ENCODE measurements at places on chromosomes 7 and 10.

- DNase-seq, result no peak
Measured at GRCh38 chr7:17546592-17546991, 248.1 kb downstream of the AHR start.

GRCh38 chr7:33950047-33950714 is 44.8 kb downstream of the BMPER start:
- no peak for DNase-seq

DNA sequence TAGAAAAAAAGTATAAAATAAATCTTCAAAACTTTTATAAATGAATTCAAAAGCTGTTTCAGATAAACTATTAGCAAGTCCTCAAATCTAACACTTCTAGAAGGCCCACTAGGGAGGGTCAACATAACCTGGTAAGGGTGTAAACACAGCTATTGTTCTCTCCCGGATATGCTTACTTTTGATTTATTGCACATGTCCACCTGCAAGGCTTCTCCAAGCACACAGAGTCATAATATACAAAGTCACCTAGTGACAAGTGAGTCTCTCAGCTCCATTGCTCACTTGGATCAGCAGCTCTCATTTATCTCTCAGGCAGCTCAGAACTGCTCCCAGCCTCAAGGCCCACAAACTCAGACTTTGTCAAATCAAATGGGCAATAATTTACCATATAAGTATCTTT is 44.0 kb upstream of the COL1A2 start:
- DNase-seq, result no peak

DNA sequence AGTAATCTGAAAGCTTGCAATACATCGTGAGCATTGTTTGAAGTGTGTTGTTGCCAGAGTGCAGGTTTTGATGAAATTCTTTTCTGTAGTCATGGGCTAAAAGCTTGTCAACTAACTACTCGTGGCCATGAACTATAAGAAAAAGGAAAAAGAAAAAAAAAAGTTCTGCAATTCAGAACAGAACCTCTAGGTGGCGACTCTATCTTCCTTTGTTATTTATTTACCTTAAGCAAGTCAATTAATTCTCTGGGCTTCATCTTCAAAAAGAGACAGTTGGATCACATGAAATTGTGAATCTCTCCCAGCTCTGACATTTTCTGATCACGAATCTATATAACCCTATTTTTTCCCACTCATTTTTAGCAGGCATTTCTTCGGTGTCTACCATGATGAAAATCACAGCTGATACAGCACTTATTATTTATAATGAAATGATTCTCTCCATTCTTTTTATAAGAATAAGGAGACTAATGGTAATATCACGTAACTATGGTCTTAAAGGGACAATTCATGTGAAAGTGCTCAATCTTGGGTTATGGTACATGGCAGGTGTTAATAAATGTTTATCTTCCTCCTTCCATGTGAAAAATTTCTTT is 18.8 kb downstream of the TMEM196 start:
- no peak for DNase-seq

DNA sequence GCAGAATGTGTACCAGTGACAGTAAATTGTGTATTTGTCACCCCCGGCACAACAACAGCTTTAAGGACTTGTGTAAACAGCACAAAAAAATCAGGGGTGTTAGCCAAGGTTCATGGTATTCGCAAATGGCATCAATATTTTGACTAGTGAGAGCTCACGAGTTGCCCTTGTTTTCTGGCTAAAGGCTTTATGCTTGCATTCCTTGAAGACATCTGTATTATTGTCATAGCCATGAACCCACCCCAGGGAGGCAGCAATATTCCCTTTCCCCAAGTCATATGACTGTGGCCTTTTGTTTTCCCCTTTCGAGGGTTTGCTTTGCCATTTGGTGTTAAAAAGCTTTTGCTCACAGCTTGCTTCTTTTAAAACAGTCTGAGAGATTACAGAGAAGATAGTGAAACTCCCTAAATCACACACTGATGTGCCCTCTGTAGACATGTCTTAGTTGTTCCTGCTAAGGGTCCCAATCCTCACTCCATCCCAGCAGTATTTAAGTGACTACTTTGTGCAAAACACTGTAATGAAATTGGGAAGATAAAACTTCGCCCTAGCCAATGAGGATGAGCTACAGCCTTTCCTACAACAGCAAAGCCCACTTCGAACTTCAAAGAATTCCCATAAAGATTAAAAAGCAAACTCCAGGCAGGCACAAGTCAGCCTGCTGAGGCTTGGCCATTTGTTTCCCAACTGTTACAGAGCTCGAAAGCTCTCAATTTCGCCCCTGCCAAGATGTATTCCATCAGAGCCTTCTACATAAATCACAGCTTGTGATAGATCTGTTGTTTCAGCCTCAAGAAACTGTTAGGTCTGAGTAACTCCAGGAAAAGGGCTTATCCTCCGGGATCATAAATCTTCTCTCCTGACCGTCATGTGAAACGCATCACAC is 172.3 kb downstream of the ADAM12 start:
- DNase-seq, result no peak

DNA sequence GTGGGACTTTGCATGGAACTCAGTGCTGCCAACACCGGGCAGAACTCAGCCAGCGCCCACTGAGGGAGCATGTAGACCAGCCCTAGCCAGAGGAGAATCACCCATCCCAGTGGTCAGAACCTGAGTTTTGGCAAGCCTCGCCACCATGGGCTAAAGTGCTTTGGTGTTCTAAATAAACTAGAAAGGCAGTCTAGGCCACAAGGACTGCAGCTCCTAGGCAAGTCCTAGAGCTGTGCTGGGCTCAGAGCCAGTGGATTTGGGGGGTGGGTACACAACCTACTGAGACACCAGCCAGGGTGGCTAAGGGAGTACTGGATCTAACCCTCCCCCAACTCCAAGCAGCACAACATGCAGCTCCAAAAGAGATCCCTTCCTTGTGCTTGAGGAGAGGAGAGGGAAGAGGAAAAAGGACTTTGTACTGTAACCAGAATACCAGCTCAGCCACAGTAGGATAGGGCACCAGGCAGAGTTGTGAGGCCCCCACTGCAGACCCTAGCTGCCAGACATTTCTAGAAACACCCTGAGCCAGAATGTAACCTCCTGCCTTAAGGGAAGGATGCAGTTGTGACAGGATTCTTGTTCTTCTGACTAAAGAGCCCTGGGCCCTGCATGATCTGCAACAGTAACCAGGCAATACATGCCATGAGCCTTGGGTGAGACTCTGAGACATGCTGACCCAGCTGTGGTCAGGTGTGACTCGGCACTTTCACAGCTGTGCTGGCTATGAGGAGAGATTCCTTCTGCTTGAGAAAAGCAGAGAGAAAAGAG is 24.4 kb downstream of the GSDME start:
- no peak for DNase-seq

DNA sequence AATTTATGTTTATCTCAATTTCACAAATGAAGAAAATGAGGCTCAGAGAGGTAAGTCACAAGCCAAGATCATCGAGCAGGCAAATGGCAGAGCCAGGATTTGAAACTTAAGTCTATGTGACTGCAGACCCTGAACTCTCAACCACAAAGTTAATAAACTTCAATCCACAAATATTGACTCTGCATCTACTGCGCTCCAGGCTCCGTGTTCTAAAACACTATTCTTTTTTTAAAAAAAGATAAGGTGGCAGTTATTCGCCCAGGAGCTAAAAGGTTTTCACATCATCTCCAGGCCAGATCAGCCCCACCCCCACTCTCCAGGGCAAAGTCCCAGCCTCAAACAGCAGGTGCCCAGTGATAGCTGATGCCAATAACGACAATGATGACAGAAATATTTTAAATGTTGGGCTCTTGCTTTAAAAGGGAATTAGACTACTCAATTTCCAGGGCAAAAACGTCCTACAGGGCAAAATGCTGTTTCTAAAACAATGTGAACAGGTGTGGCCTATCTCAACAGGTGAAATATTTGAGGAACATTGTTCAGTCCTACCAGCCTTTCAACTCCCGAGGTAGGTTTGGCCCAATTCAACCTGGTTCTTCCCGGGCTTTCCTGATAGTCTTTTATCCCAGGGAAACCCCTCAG is 85.2 kb downstream of the SORBS1 start:
- DNase-seq, result no peak

DNA sequence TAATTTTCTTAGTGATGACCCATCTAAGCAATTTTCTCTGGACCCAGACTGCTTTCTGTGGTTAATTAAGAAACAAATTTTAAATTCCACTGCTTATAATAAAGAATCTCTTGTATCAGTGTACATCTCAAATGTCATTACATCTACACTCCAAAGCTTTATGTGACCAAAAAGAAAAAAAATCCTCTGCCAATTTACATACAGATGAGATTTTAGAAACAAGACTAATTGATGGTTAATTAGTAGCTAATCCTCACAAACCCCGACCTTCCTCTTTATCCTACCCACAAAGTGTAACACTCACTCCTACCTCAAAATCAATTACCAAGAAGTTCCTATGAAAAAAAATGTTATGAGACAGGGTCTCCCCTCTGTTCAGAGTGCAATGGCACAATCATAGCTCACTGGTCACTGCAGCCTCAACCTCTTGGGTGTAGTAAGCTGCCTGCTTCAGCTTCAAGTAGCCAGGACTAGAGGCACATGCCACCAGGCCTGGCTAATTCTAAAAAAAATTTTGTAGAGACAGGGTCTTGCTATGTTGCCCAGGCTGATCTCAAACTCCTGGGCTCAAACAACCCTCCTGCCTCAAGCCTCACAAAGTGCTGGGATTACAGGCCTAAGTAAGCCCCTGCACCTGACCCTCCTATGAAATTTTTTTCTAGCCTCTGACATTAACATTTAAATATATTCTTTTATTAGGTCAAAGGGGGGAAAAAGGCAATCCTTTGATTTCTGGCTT is 14.8 kb downstream of the KIF5B start:
- no peak for DNase-seq

- no peak for DNase-seq
Measured at GRCh38 chr10:130935897-130936550, 375.5 kb downstream of the TCERG1L start.

- DNase-seq, result no peak
Measured at GRCh38 chr10:44352316-44353127, 32.4 kb downstream of the CXCL12 start.

GRCh38 chr7:134153493-134154136 is 26.5 kb downstream of the LRGUK start:
- no peak for DNase-seq

GRCh38 chr10:114073395-114074186 is 29.9 kb downstream of the ADRB1 start:
- no peak for DNase-seq

DNA sequence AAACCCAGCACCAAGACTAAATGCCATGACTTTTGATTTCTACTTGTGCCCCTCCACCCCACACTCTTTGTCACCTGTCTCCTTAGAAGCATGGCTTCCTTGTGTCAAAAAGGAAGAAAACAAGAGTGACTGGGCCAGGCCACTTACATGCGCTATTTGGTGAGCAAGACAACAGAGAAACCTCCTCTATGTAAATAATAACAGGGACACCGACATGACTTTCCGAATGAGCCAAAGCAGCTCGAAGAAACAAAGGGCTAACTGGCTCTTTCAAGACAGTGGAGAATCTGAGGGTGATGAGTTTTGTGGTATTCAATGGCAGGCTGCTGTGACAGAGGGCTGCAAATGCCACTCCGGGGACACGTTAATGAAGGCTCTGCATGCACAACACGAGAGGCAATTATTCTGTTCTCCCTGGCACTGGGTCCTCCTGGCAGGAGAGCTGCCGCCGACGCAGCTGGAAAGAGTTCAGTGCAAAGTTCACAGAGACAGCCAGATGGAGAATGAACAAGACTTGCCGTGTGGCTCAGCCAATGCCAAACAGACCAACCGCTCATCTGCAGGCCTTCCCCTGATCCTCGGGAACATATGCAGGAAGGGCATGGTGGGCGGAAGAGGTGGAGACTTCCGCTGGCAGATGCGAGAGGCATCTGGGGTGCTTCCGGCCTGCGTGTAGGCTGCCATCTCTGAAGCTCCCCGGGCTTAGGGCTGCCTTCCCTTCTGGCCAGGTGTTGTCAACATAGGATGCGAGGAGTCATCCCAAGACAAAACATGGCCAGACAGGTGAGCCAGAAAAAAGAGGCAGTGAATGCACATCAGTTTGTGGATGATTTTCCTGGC is 59.1 kb upstream of the SMNDC1 start:
- no peak for DNase-seq

- no peak for DNase-seq
Measured at GRCh38 chr10:18664841-18665478, 5.7 kb downstream of the ARL5B start.

- DNase-seq, result peak; percentile 22
Measured at GRCh38 chr7:94449151-94449725, 54.5 kb downstream of the COL1A2 start.

- peak; percentile 73 for DNase-seq
Measured at GRCh38 chr10:79243181-79244067, 103.8 kb upstream of the PPIF start.

DNA sequence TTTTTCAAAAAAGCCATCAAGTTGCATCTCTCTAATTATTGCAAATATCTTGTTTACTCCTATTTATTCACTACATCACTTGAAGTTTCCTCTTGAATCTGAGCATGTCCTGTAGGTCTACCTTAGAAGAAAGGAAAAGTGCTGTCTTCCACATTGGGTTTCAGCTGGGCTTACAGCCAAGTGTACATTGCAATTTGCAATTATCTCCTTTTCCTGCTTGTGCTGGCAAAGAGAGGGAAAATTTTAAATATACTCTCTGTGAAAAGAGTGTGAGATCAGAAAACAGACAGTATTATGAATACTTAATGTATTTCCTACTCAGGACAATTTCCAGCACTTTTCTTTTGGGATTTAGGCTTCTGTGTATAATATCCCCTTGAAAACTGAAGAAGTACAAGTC is 839.7 kb downstream of the CNTNAP2 start:
- DNase-seq, result no peak

DNA sequence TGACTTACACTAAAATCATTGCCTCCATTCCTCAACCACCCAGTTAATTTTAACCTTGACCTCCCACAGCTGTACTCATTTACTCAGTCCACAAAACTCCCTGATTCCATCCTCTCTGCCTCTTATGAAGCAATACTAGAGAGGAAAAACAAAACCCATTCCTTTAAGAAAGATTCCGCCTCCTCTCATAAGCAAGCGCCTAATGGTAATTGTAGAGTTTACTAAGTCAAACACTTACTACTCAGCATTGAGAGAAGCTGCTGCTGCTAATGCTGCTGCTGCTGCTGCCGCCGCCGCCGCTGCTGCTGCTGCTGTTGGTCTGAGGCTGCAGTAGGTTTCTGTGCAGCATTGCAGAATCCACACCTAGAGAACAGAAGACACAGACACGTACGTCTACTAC is 2.1 kb upstream of the ADD3 start:
- no peak for DNase-seq

GRCh38 chr10:2145926-2146478 is 408.7 kb upstream of the ADARB2 start:
- DNase-seq, result no peak

DNA sequence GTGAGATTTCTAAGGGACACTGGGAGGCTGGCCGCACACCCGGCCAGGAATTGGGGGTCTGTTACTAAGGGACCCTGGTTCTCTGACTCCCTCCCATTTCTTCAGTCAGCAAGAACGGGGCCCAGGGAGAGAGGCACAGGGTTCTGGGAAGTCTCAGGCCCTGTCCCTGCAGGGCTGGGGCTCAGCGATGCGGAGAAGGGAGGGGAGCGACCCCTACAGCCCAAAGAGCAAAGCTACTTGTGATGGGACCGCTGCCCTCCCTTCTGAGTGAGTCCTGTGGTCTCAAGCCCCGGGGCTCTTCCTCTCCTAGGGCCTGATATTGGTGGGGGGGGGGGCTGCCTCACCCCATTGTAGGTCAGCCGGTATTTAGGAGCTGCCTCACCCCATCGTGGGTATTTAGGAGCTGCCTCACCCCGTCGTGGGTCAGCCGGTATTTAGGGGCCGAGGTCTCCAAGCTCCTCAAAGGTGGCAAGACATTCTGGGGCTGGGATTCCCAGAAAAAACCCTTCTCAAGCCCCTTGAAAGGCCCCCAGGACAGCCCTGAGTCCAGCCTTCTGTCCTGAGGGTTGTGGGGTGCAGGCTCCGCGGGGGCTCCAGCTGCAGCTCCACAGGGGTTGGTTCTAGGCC is 16.9 kb upstream of the NKX6-2 start:
- no peak for DNase-seq
